ENCODE measurements at places on chromosomes 11 and 22.
A peak's percentile ranks its signal among the peaks of the same experiment; 100 is the strongest.

DNA sequence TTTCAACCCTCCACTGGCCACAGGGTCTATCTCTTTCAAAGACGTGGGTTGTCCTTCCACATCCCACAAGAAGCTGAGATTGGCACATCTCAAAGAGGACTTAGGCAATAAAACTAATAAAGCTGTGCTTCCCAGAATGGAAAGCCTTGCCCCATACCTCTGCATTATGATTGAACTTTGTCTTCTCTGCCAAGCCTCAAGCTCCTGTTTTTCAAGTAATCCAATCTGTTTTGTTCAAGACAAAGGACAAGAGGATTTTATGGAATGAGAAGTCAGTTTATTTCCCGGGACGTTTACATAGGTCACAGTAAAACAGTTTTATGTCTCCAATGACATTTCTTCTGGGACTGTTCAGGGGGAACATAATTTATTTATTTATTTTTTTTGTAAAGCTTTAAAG is 108.4 kb downstream of the GALNT18 start:
- no peak for DNase-seq

DNA sequence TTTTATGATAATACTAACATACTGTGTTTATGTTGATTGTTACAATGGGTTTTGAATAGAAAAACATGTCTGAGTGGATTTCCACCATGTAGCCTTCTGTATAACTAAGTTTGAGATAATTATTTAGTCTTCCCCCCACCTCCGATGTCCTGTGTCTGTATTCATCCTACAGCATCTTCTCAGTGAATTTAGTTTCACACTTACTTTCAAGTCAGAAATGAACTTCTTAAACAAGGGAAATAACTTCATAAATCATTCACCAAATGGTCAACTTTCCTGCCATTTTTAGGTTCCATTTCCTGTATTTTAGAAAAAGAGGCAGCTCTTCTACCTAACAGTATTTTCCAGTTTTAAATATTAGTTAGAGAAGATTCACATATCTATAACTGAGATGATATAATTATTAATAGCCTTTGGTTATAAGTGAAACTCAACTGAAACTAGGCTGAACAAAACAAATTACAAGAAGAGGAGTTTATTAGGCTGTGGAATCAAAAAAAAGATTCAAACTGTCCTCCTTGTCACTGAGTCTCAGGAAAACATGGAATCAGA is 3.5 kb downstream of the OR51B5 start:
- no peak for DNase-seq

DNA sequence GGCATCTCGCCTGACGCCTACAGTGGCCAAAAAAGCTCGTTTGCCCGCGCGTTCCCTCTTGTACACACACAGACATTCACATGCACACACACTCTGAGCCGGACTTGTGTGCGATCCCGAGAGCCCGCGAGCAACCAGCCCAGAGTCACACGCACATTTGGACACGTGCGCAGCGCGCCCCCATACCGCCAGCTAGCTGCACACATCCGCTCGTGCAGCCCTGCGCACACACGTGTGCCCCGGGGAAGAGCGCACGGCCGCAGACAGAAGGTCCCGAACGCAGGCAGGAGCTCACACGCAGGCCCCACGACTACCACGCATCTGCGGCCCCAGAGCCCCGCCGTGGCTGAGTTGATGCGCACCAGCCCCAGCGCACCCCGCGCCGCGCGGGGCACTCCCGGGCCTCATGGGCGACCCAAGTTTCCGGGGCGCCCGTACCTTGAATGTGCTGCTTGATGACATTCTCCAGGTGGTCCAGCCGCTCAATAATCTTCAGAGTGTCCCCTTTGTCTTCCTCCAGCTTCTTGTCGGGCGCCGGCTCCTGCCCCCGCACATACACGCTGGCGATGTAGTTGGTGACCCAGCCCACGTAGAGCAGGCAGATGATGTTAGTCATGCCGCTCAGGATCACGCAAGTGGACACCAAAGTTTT is 758 bp downstream of the GALNT18 start:
- DNase-seq, result peak; percentile 14

GRCh38 chr11:69335007-69335780 is 41.2 kb downstream of the MYEOV start:
- DNase-seq, result no peak
